SK-MEL-5 (cell line): ENCODE measurements at places on chromosomes 4 and X.

DNA sequence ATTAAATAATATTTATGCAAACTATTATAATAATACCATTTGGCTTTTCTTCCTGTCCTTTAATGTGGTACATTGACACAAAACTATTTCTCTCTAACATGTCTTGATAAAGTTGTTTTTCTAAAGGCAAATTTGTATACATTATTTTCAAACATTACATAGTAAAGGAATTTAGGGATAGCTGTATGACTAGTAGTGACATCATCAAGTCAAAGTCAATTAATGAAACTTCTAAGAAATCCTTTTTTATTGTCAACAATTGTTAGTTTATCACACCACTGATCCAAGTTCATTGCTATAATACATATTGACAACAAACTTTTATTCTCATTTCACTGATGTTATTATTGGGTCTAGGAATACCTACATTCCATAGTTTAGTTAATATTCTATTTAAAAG, 68.4 kb downstream of the TBCK start:
- DNase-seq, result no peak

GRCh38 chr4:154868414-154869194, 87.5 kb downstream of the RBM46 start:
- DNase-seq, result no peak

DNA sequence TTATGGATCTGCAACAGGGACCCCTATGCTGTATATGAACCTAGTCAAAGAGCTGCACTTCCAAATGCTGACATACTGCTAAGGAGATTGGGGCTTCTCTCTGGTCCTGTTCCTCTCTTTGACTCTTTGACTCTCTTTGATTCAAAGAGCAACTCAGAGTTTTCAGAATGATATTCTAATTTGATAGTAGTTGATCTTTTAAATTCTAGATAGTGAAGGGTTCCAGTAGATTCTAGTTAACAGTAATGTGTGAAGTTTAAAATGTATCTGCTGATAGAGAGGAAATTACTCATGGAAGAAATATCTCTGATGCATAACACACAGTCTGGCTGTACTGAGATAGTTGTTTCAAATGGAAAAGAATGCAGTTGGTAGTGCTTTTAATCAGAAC, 239.1 kb downstream of the RASL11B start:
- no peak for DNase-seq

DNA sequence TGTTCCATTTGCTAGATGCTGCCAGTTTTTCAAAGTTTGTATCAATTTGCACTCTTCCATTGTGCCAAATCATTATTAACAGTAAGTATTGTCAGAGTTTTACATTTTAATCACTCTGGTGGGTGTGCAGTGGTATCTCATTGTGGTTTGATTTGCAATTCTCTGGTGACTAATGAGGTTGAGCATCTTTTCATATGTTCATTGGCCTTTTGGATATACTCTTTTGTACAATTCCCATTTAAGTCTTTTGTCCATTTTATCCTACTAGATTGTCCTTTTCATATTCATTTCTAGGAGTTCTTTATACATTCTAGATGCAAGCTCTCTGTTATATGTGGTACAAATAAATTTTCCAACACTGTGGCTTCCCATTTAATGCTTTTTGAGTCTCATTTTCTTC, 17.4 kb upstream of the ARHGAP36 start:
- DNase-seq, result no peak

- DNase-seq, result no peak
These were observed 173.6 kb upstream of the NRK start for GRCh38 chrX:105648732-105649131.

- no peak for DNase-seq
These were observed 20.7 kb downstream of the HAND2 start for GRCh38 chr4:173509036-173510001.

GRCh38 chr4:85565761-85566480, 91.0 kb downstream of the ARHGAP24 start:
- DNase-seq, result no peak

DNA sequence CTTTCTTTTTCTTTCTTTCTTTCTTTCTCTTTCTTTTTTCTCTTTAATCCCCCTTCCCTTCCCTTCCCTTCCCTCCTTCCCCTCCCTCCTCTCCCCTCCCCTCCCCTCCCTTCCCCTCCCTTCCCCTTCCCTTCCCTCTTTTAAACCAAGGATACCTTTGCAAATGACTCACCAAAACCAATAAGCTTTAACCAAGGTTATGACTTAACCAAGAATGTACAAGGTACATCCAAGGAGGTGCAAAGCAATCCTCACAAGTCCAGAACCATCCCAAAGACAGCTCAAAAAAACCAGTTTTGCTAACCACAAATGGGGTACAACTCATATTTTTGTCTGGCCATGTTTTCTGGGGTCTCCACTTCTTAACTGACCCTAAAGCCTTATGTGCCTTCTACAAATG, 174.7 kb upstream of the PPP1R2C start:
- DNase-seq, result no peak

DNA sequence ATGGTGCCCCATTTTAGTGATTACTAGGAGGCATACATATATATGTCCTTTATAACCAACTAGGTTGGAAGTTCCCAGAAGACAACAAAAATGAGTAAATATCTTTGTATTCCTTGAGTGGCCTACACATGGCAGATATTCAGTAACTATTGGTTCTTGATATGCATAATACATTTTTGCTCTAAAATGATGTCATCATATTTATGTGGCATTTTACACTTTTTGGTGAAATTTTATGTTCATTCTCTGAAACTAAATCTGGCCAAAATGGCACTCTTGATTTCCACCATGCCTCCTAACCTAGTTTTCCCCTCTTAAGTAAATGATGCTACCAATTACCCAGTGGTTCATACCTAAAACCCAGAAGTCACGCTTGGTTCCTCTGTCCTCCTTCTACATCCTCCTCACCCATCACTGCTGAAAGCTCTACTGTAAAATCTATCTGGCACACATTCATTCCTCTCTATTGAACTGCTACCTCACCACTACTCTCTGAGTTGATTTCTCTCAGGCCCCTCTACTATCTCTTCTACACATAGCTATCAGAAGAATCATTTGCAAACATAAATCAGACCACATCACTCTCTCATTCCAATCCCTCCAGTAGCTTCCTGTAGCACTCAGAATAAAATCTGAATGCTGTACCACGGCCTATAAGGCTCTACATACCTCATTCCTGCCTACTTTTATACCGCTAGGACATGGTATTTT, 13.4 kb downstream of the SLC10A7 start:
- no peak for DNase-seq

DNA sequence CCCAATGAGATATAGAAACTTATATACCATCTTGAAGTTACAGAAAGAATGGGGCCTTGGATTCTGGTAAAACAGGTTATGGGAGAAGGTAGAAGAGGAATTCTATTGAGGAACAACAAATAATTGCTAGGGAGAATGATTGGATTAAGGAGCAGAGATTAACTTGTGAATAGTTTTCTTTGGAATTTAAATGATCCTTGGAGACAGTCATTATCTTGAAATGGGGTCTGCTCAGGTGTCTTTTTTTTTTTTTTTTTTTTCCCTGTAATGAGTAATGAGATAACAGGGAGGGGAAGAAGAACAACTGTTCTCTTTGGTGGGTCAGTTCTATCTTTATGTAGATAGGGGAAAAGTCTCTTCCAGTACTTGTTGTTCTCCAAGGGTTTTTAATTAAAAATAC, 1406.0 kb downstream of the RPA4 start:
- no peak for DNase-seq

- peak; percentile 14 for DNase-seq
These were observed 115.1 kb downstream of the SH3KBP1 start for GRCh38 chrX:19772096-19772821.

- DNase-seq, result peak; percentile 48
These were observed 208.6 kb upstream of the TECRL start for GRCh38 chr4:64617800-64618199.

DNA sequence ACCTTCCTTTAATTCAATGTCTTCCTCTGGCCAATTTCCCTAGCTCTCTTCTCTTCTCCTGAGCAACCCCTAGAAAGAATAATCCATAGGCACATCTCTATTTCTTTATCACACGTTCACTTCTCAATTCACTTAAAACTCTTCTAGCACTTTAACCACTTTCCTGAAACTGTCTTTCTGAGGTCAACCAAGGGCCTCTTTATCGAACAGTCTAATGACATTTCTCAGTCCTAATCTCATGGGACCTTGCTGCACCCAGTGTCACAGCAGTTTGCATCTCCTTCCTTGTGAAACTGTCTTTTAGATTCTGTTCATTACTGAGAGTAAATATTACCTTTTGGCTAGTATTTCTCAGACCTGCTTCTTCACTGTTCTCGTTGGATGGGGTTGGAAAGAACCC, 285.3 kb upstream of the RASGEF1B start:
- no peak for DNase-seq

- no peak for DNase-seq
These were observed 55.3 kb downstream of the MSL3 start for GRCh38 chrX:11813341-11813740.
